ENCODE measurements at places on chromosomes 6 and 20.

DNA sequence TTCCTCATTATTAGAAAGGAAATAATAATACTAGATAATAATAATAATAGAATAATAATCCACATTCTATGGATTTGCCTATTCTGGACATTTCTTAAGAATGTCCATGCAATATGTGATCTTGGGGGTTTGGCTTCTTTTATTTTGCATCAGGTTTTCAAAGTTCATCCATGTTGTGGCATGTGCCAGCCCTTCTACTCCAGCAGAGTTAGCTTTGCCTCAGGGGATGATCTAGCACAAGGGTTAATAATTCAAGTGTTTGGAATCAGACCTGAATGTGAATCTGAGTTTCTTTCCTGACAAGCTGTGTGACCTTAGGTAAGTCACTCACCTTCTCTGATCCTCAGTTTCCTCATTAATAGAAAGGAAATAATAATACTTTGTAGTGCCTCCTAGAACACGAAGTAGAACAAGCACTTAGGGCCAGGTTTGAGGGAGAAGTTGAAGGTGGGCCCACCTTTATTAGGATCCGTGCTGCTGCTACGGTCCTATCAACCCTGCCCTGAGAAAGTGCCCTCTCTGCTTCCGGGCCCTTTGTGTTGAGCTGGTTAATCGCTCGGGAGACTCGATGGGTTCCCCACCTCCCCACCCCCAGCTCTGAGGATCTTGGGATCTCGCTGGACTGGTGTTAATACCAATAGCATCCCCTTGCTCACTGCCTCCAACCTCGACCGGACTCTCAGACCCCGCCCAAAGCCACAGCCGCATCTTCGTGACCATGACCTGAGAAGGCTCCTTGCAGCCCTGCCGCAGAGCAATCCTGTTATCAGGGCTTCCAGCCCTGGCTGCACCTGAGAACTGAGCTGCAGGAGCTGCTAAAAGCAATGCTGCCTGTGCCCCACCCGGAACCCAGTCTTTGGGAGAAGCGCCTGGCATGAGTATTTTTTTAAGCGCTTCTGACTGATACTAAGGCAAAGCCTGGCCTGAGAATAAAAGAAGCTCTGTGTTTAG, 26.9 kb downstream of the RBM38 start:
- DNase-seq, result no peak

DNA sequence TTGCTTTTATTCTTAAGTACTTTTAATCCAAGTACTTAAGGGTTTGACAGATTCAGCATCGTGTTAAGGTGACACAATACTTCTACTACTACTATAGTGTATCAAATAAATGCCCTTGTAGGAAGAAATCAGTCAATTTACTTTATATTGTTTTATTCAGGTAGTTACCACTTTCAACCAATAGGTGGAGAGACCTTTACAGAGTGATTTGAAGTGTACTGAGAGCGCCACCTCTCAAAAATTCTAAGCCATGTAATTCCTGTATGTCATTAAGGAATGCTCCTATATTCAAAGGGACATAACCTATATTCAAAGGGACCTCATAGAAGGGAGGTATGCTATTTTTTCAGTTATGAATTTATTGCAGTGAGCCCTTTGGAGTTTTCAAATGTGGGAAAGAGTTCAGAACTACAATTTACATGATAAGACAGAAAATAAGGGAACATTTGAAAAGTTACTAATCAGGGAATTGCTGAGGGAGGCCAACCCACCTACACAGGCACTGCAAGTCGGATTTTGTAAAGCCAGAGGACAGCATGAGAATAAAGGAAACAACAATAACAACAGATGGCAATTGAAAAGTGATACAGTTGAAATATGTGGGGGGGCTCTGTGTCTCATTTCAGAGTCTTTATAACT, 955.6 kb downstream of the TBC1D32 start:
- no peak for DNase-seq

DNA sequence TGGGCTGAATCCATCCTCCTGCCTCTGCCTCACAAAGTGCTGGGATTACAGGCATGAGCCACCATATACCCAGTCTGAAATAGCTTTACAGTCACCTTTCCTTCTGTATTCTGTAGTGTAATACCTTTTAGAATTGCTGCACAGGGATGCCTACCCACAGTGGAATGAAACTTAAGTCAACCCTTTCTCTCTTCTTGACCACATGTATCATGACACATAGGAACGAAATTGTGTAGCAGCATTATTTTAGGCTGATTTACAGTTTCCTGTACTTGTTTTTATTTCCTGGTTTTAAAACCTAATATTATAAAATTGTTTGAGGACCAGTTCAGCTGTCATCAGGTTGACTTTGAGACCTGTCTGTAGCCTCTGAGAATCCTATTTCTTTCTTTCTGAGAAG, 297.8 kb downstream of the ZFAND3 start:
- DNase-seq, result no peak

- no peak for DNase-seq
Observed at GRCh38 chr6:120005292-120005976, 655.9 kb upstream of the MAN1A1 start.

GRCh38 chr20:17662333-17663039, 19.6 kb downstream of the RRBP1 start:
- no peak for DNase-seq

GRCh38 chr20:63652192-63652980, 838 bp downstream of the STMN3 start:
- DNase-seq, result peak; percentile 49

DNA sequence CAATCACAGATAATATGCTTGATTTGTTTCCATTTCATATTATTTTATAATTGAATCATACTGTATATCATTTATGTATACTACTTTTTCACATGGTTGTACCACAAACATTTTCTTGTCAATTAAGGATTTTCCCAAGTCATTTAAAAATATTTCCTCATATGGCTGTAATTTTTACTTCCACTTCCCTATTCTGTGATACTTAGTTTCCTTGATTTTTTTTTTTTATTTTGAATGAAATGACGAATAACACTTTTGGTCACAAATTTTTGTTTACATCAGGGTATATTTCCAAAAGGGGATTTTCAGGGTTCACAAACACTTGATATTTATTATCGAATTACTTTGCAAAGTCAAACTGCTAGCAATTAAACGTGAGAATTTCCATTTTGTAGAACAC, 515.6 kb downstream of the KIF16B start:
- no peak for DNase-seq
